GM12891 (cell line): ENCODE measurements at places on chromosomes 13 and 19.

DNA sequence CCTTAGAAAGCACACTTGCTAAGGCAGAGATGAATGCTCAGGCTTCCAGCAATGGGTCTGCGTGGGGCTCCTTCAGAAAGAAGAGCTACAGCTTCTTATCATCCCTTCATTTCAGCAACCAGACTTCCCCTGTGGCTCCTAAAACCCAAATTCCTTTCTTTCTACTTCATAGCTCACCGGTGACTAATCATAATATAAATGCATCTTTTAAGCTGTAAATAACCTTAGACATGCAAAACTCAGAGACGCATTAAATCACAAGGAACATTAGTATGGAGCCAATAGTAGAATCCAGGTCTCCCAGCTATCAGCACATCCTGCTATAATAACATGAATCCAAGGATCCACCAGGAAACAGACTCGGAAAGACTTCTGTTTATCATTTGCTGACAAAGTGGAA, 375.6 kb downstream of the COG6 start:
- DNase-seq = no peak

GRCh38 chr13:94309997-94310855, 169.3 kb downstream of the DCT start:
- DNase-seq = no peak

GRCh38 chr13:32491028-32491427, 47.6 kb downstream of the N4BP2L2 start:
- no peak for DNase-seq

DNA sequence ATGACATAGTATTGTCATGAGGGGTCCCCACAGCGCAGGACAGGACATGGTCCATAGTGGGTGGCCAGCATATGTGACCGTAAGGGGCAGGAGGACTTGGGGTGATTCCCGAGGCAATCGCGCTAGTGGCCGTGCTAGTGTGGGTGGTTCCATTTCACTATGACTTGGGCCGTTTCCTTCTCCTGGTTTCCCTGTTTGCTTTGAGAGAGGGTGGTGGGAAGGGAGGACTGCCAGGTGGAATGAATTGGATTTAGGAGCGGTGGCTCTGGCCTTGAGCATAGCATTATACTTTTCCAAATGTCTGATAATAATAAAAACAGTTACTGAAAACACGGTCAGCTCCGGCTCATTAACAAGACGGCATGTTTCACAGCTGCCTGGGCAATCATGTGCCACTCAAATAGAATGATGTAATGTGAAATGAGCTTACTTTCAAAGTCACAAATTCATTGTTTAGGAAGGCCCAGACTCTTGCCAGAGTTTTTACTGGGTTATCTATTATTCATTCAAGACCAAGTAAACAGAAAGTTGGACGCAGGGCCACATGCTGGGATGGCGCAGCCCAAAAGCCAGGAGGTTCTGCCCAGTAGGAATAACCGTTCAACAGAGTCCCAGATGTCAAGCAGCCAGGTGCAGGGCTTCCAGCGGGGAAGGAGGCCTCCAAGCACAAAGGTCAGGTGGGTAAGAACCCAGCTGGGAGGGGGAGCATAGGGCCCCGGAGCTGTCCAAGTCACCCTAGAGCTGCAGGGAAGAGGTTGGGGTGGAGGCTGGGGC, 19.6 kb upstream of the SLC15A1 start:
- no peak for DNase-seq

GRCh38 chr19:28292822-28293500, 920.0 kb downstream of the UQCRFS1 start:
- DNase-seq = no peak

GRCh38 chr13:109160357-109160756, 530.9 kb downstream of the MYO16 start:
- no peak for DNase-seq

DNA sequence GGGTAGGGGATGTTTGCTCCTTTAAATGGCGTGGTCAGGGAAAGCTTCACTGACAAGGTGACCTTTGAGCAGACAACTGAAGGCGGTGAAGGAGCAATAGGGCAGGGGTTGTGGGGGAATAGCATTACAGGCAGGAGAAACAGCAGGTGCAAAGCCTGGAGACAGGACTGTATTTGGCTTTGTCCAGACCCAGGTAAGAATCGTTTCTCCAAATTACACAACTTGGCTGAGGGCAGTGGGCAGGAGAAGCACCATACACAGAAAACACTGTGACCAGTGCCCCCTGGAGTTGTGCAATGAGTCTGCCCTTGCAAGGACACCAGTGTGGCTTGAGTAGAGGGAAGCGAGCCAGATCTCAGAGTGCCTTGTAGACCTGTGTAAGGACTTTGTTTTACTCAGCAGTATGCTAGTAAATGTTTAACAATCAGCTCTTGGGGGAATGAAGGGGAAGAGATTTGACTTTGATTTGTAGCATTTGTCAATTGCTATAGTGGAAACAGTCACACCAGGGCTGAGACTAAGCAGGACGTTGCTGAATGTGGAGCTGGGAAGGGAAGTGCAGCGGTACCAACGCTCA, 360.0 kb downstream of the DCT start:
- DNase-seq = no peak

GRCh38 chr19:6451583-6452222, 7.9 kb downstream of the SLC25A23 start:
- DNase-seq = no peak

DNA sequence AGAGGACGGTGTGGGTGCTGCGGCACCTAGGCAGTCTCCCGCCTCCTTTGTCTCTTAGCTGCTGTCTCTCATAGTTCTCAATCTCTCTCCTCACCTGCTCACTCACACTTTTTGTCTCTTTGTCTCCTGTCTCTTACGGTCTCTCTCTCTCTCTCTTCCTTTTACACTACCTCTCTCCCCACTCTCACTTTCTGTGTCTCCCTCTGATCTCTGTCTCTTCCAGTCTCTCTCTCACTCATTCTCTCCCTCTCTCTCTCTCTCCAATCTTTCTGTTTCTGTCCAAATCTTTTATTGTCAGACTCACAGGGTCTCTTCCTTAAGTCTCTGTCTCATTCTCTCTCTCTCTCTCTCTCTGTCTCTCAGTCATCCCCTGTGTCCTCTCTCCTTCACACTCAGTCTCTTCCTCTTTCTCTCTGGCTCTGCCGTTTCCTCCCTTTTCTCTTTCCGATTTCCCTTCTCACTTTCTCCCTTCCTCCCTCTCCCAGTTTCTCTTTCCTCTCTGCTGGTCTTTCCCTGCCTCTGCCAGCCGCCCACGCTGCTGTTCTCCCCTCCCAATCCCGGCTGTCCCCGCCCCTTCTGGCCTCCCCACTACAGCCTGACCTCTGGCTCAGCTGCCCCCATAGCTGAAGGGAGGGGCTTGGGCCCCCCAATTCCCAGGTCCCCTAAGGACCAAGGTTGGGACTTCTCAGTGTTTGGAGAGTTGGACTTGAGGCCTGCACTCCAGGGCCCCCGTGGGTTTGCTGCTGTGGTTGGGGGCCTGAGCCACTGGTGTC, at the start of gene PLEKHA4:
Gene PLEKHA4 (minus strand): TSS at position 504 of the 773 bp plus-strand sequence. CDS start 997 bp downstream, outside the sequence.
- DNase-seq = no peak

- no peak for DNase-seq
Measured at GRCh38 chr13:36515466-36515865, 83.2 kb downstream of the CCNA1 start.

DNA sequence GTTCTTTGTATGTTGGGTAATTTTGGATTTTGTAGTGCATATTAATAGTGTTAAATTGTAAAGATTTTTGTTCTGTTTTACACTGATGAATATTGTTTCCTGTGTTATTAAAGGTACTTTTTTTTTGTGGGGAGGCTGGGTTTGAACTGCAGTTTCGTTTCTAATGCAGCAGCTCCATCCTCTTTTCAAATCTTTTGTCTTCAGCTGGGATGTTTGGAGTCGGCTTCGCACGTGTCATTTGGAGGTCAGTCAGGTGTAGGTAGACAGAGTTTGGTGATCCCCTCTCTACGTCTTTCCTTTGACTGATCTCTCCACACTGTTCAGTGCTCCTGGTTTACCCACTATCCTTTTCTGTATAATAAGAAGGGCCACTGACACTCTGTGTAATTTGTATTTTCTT, 30.3 kb downstream of the TDRD3 start:
- no peak for DNase-seq

- DNase-seq = no peak
Measured at GRCh38 chr13:50677687-50678463, 165.6 kb downstream of the DLEU7 start.

GRCh38 chr13:105445796-105446195, 1089.7 kb downstream of the EFNB2 start:
- DNase-seq = no peak

GRCh38 chr13:65606622-65607021, 1623.5 kb downstream of the PCDH9 start:
- DNase-seq = no peak

- DNase-seq = no peak
Measured at GRCh38 chr19:10321417-10321797, 5.6 kb upstream of the FDX2 start.

GRCh38 chr13:85808811-85809210, 9.6 kb upstream of the SLITRK6 start:
- no peak for DNase-seq

DNA sequence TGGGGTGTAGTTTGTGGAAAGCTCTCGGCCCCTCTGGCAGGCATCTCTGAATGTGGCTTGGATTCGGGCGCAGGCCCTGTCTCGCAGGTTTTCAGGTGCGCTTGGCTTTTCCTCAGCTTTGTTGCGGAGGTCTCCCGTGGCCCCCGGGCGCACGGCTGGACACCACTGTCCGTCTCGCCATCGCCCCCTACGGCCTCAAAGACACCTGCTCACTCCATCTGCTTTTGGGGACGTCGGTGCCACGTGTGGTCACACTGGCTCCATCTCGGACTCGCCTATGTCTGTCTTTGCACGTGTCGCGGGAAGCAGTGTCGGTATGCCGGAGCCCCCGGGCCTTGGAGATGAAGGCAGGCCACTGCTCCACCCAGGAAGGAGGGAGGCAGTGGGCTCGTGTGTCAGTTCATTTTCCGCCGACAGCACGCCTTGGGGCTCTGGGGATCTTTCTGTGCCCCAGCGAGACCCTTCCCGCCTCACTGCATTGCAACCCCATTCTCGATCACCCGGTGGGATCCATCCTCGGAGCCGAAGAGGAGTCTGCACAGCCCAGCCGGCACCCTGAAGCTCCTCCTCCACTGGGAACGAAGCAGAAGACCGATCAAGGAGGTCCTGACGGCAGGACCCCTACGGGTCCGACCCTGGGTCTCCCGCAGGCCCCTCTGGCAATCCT, 42.1 kb downstream of the ZNF146 start:
- DNase-seq = no peak

DNA sequence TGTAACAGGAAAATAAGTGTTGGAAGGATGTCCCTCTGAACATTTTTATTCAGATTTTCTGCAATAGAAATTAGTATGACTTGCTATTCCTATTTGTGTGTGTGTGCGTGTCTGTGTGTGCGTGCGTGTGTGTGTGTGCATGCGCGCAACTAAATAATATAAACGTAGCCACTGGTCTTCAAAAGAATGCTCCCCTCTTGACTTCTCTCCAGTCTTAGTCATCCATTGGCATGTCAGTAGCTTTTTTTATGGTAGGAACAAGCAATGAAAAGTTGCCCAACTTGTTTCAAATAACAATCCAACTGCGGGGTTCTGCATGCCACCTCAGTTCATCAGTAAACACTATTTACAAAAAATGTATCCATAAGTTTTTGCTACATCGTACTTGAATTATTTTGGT, 249.6 kb downstream of the GPC6 start:
- DNase-seq = no peak

DNA sequence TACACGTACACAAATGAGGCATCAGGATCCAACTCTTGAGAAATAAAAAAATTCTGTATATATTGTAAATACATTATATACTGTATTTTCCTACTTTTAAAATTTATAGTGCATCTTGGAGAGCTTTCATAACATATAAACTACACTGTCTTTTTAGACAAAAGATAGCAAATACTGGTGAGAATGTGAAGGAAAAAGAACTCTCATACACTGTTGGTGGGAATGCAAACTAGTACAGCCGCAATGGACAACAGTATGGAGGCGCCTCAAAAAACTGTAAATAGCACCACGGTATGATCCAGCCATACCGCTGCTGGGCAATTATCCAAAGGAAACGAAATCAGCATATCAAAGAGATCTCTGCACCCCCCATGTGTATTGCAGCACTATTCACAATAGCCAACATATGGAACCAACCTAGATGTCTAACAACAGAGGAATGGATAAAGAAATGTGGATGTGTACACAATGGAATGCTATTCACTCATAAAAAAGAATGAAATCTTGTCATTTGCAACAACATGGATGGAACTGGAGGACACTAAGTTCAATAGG, 292.4 kb downstream of the EFNB2 start:
- DNase-seq = no peak

DNA sequence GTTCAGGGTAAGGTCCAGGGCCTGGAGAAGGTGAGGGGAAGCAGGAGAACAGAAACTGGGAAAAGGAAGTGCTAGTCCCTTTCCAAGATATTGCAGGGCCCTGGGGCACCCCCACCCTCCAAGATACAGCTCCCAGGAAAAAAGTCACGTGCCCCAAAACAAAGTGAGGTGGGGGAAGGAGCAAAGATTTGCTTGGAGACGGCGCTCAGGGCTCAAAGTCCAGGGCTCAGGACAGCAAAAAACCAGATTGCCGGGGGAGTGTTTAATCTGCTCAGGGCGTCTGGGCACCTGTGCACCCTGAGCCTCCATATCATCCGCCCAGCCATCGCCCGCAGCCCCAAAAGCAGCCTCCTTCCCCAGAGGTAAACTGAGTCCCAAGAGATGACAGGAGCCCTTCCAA, 6.3 kb downstream of the SMIM24 start:
- no peak for DNase-seq

DNA sequence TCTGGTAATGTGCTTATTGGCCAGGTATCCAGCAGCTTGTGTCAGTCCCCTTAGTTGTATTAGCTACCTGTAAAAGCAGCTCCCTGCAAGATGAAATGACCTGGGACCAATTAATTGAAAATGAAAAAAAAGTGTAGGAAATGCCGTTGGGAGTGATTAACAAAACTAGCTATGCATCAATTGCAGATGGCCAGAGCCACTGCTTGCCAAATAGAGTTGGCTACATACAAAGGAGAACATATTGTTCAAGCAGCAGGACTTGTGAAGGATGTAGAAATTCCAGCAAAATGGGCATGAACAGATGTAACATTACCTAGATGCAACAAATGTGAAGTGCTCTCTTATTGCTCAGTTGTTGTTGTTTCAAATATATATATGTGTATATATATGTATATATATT, 300.5 kb downstream of the PCDH17 start:
- DNase-seq = no peak

DNA sequence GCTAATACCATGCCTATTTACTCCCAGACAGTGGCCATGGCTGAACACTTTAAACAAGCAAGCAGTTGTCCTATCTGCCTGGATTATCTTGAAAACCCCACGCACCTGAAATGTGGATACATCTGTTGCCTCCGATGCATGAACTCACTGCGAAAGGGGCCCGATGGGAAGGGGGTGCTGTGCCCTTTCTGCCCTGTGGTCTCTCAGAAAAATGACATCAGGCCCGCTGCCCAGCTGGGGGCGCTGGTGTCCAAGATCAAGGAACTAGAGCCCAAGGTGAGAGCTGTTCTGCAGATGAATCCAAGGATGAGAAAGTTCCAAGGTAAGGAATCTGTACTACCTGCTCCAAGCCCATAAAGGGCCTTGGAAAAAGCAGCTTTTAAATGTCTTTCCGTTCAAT, 8.6 kb downstream of the RFPL4AL1 start:
- no peak for DNase-seq
